ENCODE measurements at places on chromosomes 5 and 9.

DNA sequence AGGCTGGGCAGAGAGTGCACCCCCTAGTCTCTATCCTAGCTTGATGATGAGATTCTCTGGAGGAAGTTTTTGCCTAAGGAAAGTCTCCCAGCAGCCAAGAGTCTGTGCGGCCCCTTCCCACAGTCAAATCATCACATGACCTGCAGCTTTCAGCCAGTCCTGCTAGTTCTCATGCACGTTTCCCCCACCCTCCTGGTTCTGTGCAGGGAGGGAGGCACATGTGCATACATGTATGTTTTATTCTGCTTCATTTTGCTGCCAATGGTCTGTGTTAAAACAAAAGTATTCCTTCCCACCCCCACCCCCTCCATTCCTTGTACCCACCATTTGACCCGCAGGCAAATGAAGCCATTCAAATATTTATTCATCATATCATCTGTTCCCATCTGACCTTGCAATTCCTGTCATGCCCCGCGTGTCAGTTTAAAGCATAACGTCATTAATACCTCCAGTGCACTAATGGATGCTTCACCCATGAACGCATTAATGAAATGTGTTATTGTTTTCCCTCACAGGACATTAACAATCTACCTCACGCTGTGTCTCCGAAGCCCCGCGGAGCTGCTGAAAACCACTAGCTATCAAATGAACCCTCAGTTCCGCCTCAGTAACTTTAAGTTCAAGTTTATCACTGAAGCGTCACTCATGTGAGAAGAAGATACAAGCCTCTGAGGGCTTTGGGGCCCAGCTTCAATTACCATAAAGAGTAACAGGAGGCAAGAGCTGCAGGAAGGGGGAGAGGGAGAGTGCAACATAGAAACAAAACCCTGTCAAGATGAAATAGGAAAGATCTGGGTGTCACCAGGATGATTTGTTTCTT is 139.6 kb downstream of the RASEF start:
- no peak for DNase-seq

DNA sequence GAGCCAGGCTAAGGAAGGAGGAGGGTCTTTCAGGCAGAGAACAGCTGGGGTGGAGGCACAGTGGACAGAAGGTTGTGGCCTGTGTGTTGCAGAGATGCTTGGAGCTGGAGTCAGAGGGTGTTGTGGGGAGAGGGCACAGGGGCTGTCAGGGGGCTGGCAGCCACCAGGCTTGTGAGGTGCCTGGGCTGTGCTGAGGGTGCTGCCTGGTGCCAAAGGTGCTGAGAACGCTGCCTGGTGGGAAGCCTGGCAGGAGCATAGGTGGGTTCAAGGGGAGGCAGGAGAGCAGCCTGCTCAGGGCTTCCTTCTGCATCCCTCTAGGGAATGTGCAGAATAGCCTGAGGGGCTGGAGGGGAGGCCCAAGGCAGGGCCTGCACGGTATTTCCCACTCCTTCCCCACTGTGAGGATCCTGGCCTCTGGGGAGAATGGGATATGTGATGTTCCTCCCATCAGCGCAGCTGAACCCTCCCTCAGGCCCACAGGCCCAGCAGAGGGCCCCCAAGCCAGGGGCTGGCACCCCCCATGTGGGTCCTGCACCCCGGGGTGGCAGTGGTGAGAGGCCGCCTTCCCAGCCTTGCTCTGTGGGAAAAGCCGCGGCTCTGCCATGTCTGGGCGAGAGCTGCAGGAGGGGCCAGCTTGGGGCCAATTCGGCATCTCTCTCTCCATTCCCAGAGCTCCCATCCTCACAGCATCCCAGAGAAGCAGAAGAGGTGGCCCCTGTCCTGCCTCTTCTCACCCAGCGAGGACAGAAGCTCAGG is 76.3 kb downstream of the CACNA1B start:
- no peak for DNase-seq

GRCh38 chr9:87535817-87536539 is 38.3 kb downstream of the DAPK1 start:
- no peak for DNase-seq

DNA sequence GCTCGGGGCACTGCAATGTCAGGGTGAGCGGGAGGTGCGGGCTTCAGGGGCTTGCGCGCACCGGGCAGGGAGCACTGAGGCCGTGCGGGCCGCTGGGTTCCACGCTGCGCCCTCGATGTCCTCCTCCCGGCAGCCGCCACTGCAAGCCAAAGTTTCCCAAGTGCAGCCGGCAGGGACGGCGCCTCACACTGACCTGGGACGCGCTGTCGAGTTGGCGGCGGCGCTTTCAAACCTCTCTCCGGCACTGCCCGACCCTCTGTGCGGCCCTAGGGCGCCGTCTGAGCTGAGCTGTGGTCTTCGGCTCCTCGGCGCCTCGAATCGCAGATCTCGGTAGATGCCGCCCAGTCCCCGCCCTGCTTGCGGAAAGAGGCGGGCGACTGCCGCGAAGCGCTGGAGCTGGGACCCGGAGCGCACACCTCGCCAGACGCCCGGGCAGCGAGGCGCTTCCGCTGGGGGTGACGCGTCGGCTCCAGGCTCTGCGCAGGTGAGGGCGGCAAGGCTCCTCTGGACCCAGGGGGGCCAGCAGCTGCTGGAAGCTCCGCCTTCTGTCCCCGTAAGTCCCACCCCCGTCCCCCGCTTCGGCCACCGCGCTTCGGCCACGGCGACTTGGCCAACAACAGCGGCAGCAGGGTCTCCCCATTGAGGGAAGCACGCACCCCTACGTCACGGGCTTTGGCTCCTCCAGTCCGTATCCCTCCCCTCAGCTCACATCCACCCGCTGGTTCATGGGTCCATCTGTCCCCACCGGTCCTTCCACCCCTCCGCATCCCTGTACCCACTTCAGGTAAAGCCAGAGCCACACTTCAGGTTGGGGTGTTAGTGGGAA is at the start of gene ANKRD34B:
TSS of gene ANKRD34B (minus strand) at position 320 of the 826 bp plus-strand sequence. CDS start 10,261 bp downstream, outside the sequence.
- DNase-seq, result no peak

DNA sequence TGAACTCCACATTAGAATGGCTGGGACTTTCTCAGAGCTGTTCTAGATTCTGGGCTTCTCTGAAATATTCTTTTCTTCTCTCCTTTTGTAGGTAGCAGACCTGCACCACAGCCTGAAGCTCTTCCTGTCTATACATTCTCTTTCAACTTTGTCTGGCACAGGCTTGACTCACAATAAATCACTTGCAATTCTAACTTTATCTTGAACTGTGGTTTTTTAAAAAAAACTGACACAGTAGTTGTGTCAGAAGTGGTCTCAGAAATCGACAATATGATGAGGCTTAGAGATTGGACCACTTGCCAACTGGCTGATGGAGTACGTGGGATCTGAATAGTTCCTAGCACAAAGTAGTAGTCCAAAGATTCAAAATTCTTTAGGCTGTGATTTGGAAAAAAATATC is 24.1 kb upstream of the CDH9 start:
- no peak for DNase-seq

- DNase-seq, result no peak
These were observed 132.2 kb upstream of the HMHB1 start for GRCh38 chr5:143679777-143680176.

GRCh38 chr5:41127967-41128690 is 57.0 kb upstream of the MROH2B start:
- no peak for DNase-seq

GRCh38 chr9:127388856-127389238 is 8.1 kb upstream of the SLC2A8 start:
- no peak for DNase-seq
